ENCODE measurements at places on chromosomes 2 and 18. TPM values are rescaled to one million over a fixed set of nuclear protein-coding genes. Genes with fewer than 3 reads are reported as not detected.

CSRNP3 gene
- total RNA-seq, result 13.6 TPM

UGT1A10 gene
- total RNA-seq, result 0.13 TPM

ZNF2 gene
- 3.7 TPM for total RNA-seq

DAPL1 gene
- not detected for total RNA-seq

SCG2 gene
- total RNA-seq, result not detected

LOXHD1 gene
- not detected for total RNA-seq

PLCL1 gene
- 0.04 TPM for total RNA-seq
